ENCODE measurements at places on chromosomes 1 and 21. TPM values are rescaled to one million over a fixed set of nuclear protein-coding genes. Genes with fewer than 3 reads are reported as not detected.
A peak's percentile ranks its signal among the peaks of the same experiment; 100 is the strongest.

Gene TTC34
- 0.45 TPM for polyA plus RNA-seq

Gene ANKRD13C
- polyA plus RNA-seq: 21.6 TPM

Gene KRTAP6-3
- polyA plus RNA-seq: not detected

Gene APCS
- not detected for polyA plus RNA-seq

Gene PTGFRN
- polyA plus RNA-seq: 69.8 TPM

Gene KRTAP21-2
- not detected for polyA plus RNA-seq

Gene RGS18
- 1.1 TPM for polyA plus RNA-seq

DNA sequence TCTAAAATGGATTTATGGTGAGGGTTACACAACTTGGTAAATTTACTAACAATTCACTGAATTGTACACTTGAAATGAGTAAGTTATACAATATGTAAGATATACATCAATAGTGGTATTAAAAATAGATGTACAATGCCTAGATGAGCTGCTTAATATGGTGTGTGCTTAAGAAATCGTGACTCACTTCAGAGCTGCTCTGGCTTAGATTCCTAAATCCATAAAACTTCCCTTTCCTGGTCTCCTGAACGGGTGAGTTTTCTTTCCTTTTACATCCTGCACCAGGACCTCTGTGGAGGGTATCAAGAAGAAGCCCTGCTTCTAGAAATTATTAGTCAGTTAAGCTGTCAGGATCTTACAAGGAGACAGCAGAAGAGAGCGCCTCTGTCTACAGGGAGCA lies 30.4 kb downstream of the H3-3A start:
- DNase-seq: no peak

DNA sequence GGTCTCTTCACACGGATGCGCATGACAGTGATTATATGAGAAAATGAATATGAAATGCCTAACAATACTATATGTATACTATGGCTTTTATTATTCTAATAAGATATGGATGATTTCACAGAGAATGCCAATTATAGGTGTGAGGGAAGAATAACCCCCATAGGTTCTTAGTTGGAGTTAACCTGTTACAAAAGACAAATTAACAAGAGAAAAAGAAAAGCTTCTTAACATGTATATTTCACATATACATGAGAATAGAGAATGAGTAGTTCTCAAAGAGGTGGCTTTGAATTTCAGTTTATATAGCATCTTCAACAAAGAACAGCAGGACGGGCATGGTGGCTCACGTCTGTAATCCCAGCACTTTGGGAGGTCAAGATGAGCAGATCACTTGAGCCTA lies 24.0 kb upstream of the DMRTB1 start:
- no peak for DNase-seq

- peak; percentile 53 for DNase-seq
Measured at GRCh38 chr1:204493145-204493983, 1.2 kb downstream of the PIK3C2B start.

GRCh38 chr1:43945674-43946235 lies 995 bp upstream of the IPO13 start:
- DNase-seq: no peak

DNA sequence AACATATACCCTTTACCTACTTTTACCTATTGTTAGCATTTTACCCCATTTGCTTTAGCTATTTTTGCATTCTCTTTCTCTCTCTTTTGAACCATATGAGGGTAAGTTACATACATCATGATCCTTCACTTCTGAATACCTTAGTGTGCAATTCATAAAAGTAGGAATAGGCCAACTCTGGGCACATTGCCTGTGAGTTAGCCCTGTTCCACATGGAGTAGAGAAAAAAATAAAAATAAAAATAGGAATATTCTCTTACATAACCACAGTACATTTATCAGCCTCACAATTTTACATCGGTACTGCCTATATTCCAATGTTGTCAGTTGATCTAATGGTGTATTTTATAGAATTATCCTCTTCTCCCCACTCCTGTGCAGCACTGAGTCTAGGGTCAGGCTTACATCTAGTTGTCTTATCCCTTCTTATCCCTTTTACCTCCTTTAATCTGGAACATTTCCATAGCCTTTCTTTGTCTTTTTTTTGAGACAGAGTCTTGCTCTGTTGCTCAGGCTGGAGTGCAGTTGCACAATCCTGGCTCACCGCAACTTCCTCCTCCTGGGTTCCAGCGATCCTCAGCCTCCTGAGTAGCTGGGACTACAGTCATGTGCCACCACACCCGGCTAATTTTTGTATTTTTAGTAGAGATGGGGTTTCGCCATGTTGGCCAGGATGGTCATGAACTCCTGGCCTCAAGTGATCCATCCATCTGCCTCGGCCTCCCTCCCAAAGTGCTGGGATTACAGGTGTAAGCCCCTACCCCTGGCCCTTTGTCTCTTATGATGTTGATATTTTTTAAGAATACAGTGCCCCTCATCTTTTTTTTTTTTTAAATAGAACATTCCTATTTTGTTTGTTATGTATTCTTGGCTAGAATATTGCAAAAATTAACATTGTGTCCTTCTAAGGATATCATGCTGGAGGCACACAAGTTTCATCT lies 11.1 kb upstream of the SLC30A1 start:
- no peak for DNase-seq

- no peak for DNase-seq
Measured at GRCh38 chr21:41045534-41046268, 122.3 kb upstream of the BACE2 start.

- DNase-seq: no peak
Measured at GRCh38 chr1:208108646-208109330, 135.4 kb downstream of the PLXNA2 start.

DNA sequence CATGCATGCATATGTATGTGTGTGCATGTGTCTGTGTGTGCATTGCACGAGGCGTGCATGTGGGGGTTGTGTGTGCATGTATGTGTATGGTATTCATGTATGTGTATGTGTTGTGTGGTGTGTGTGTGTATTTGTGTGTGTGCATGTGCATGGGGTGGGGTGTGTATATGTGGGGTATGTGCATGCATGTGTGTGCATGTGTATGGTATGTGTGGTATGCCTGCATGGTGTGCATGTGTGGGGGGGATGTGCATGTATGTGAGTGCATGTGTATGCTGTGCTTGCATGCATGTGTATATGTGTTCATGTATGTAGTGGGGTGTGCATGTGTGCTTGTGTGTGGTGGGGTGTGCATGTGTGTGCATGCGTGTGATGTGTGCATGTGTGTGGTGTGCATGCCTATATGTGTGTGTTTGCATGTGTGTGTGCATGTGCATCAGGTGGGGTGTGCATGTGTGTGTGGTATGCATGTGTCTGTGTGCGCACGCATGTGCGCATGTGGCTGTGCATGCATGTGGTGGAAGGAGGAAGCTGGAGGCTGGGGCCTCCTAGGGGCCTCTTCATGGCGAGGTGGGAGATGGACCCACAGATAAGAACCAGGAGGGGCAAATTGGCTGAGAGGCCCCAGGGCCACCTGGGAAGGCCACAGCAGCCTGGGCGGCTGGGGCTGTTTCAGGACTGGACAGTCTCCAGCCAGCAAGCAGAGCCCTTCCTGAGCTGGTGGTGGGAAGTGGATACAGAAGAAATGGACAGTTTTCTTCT lies 35.9 kb upstream of the ARF1 start:
- DNase-seq: no peak

DNA sequence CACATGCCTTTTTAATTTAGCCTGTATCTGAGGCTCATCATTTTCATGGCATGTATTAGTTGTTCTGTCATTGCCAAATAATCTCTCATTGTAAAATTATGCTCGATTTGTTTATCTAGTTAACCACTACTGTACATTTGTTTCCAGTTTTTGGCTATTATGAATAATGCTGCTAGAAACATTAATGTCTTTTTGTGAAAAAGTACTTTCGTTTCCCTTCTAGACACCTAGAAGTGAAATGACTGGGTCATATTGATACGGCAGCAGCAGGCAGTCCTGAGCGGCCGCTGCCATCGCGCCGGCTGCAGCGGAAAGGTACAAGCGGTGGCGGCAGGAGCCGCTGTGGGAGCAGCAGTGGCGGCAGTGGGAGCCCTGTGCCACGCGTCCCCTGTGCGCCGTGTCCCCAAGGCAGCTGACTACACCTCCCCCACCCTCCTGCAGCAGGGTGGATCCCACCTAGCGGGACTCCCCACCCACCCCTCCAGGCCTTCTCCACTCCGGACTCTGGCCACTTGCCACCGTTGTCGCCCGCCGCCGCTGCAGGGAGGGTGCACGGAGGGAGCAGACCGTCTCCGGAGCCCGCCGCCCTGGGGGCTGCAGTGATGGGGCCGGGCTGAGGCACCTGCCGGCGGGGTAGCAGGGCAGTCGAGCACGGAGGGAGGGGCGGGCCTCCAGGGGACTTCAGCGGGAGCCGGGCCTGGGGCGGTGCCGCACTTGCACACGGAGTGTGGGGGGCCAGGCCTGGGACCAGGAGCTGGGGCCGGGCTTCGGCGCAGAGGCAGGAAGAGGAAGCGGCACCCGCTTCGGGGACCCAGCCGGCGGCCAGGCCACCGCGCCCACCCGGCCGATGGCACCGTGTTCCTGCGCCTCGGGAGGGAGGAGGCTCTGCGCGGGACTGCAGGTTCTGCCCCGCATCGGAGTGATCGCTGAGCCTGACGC lies 66.8 kb upstream of the RGS7 start:
- DNase-seq: no peak

- peak; percentile 89 for DNase-seq
Measured at GRCh38 chr1:35369922-35370671, 101.6 kb downstream of the ZMYM4 start.

- no peak for DNase-seq
Measured at GRCh38 chr1:3668148-3668547, 15.8 kb downstream of the TP73 start.

DNA sequence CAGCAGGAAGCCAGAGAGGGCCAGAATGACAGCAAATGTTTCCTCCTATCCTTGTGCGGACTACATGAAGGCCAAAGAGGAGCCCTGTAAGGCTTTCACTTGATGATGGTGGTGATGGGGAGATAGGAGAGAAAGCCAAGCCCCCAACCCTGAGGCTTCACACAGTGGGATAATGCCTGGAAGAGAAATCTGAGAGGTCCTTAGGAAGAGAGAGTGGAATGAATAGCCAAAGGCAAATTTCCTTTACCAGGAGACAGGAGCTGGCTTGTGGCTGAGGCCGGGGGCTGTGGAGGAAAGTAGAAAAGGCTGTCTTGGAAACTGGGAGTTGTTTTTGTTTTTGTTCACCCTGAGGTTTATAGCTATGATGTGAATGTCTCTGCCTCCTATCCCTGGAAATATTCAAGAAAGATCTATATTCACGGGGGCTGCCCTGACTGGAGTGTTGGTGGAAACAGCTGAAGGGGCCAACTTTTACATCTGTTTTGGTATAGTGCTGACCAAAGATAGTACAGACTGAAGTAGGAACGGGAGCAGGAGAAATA lies 13.0 kb upstream of the RNF19B start:
- no peak for DNase-seq

GRCh38 chr1:84433258-84434080 lies 35.2 kb downstream of the DNASE2B start:
- DNase-seq: peak; percentile 80

- DNase-seq: peak; percentile 5
Measured at GRCh38 chr1:19967808-19968207, 11.6 kb downstream of the PLA2G2A start.

- DNase-seq: peak; percentile 33
Measured at GRCh38 chr1:96804648-96805047, 83.1 kb downstream of the PTBP2 start.
